Hematopoietic multipotent progenitor cell treated with erythropoietin and hydrocortisone succinate and interleukin-3 and kit ligand, for 17 days (in vitro differentiated cells): ENCODE measurements at places on chromosomes 11 and 22.

DNA sequence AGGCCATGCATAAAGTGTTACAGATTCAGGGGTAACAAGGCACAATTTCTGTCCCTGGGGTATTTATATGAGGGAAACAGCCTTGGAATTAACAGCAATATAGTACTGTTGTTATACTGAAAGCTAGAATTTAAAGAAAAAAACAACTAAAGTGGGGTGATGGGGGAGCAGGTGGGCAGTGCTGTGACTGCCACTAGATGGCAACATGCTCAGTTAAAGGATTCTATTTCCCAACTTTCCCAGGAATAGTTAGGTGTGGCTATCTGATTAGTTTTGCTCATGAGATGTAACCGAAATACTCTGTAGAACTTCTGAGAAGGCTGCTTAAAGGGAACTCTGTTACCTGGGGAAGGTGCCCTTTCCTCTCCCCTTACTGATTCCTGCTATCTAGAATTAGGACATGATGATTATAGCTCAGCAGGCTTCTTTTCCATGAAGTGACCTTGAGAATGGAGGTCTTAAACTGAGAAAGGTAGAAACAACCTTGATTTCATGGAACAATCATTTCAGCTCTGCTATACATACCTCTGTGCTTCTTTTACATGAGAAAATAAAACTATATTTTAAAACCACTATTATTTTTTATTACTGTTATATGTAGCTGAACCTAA is 102.6 kb downstream of the RELT start:
- no peak for DNase-seq

DNA sequence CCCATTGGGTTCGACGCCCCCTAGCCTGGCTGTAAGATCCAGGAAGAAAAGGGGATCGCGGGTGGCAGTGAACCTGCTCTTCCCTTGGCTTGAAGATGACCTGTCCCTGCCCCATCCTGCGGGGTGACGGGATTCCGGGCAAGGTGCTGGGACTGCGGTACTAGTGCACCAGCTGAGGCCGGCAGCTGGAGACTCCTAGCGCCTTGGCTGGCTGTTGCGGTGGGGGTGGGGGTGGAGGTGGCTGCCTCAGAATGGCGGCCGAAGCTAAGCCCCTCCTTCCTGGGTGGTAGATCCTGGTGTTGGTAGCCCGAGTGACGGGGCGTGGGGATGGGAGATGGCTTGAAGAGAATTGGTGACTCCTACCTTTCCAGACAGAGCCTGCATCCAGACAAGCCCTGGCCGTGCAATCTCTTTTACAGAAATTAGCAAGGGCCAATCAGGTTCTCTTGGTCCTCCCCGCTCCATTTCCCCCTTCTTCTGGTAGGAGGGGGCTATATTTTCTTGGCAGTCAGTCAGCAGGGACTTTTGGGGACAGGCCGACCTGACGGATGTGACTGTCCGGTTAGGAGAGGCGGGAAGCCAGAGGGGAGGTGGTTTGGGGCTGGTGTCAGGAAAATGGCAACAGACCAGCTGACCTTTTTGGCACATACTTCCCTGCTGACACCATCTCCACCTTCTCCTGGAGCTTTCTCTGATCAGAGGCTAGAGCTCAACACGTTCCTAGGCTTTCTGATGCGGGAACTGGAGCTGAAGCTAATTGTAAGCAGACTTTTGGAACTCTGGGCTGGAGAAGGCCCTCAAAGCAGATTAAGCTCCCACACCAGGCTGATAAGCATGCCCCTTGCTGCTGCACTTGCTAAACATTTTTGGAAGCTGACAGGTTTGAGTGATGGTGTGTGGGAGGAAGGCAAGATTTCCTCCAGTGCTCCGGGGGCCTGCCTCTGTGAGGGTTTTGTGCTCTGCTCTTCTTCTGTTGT is 2.0 kb downstream of the NAV2 start:
- DNase-seq, result no peak

- DNase-seq, result no peak
These were observed 889 bp downstream of the NUDT8 start for GRCh38 chr11:67628710-67629385.

- no peak for DNase-seq
These were observed 61.0 kb downstream of the ISX start for GRCh38 chr22:35126993-35127392.

DNA sequence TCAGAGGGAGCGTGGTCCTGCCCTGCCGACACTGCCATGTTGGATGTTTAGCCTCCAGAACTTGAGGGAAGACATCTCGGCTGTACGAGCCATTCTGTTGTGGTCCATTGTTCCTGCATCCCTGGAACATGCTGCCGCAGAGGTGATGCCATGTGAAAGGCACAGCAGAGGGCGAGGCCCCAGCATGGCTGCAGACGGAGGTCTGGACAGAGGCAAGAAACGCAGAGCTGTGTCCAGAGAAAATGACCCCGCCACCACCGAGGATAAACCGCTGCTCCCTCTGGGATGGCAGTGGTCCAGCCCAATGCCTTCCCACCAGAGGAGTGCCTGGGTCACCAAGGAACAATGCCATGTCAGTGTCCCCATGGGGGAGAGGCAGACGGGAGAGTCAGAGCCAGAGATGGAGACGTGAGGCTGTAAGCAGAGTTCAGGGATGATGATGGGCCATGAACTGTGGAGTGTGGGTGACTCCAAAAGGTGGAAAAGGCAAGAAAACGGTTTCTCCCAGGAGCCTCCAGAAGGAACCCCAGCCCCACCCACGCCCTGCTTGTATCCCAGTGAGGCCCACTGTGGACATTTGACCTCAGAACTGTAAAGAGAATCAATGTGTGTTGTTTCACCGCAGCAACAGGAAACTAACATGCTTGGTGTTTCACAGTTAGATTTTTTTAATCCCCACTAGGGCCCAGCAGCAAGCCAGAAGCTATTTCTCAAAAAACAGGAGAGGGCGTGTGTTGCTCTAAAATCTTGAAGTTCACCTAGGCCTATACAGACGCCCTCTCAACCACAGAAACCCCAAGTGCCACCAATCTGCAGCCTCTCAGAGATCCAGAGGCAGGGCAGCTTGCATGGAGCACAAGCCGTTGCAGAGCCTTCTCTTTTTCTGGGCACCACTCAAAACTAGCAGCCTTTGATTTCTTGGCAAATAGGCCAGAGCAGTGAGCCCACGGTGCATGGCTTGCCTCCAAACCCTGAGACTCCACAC is 1422.9 kb downstream of the TBC1D22A start:
- DNase-seq, result no peak

- no peak for DNase-seq
These were observed 44.7 kb upstream of the CXCR5 start for GRCh38 chr11:118838905-118839553.

DNA sequence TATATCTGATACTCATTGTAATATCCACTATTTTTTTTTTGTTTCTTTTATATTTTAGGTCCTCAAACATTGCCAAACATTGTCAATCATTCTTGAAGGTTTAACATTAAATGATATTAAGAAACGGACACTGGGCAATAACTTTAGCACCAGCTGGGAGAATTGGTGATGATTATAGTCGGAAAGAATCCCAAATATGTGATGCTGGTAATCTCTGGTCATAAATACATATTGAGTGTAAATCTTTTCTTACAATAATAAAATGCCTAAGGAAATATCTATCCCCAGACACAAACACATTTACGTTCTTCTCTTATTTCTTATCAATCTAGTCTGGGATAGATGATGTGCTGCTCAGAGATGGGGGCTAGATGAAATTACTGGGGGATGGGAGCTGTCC is 25.2 kb downstream of the OR51E2 start:
- DNase-seq, result no peak

DNA sequence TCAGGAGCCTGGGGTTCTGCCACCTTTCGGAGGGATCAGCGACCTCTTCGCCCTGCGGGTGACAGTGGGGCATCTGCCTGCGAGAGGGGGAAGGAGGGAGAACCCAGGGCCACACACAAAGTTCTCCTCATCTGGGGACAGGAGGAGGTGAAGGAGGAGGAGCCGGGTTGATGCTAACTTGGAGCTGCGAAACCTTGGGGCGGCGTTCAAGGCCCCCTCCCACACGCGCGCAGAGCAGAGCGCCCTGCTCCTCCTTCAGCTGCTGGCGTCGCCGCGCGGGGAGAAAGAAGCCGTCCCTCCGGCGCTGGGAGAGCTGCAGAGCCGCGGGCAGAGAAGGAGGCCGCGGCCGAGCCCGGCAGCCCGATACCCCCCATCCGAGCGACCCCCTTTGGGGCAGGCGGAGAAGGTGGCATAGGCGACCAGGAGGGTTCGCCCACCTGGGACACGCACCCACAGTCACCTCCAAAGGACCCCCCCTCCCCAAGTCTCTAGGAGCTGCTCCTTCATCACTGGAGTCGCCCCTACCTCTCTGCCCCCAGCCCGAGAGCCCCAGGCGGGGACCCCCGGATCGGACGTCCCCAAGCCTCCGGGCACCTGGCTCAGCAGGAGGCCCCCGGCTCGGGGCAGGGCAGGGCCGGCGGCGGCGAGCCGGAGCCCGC is at the start of gene RASD2:
RASD2 (plus strand) TSS at position 237 of the 659 bp plus-strand sequence. CDS start 5,979 bp downstream, outside the sequence.
- DNase-seq, result no peak

DNA sequence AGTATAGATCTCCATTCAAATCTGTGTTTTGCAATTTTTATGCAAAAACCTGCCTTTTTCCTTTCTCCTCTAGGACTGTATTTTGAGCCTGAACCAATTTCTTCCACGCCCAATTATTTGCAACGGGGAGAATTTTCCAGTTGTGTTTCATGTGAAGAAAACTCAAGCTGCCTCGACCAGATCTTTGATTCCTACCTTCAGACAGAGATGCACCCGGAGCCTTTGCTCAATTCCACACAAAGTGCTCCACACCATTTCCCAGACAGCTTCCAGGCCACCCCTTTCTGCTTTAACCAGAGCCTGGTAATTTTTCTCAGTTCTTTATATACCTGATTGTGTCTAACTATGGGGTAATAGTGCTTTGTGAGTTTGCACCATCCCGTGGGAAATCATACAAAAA is 8.0 kb downstream of the POU2AF3 start:
- no peak for DNase-seq

- no peak for DNase-seq
These were observed 328.2 kb upstream of the SORL1-AS1 start for GRCh38 chr11:121780971-121781370.

DNA sequence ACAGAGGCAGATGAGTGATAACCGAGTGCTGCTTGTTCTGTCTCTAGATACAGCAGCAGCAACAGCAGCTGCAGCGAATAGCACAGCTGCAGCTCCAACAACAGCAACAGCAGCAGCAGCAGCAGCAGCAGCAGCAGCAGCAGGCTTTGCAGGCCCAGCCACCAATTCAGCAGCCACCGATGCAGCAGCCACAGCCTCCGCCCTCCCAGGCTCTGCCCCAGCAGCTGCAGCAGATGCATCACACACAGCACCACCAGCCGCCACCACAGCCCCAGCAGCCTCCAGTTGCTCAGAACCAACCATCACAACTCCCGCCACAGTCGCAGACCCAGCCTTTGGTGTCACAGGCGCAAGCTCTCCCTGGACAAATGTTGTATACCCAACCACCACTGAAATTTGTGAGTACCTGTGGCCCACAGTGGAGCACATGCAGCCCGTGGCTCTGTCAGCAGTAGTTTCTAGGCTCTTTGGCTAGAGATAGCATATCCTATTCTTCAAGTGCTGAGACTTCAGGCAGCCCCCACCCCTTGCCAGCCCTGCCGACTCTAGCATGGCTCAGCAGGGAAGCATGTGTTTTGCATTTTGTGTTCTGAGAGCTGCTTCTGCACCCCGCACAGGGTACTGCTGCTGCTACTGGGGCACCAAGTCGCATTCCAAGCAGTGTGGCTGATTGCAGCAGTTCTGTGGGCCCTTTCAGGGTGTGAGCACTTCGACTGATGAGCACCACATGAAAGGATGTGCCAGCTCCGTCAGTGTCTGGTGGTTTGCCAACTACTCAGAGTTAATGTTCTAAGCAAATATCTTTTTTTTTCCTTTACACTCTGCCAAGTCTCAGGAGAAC is 59.2 kb downstream of the MED15 start:
- no peak for DNase-seq

GRCh38 chr22:19195796-19196731 is 17.5 kb upstream of the SLC25A1 start:
- no peak for DNase-seq

DNA sequence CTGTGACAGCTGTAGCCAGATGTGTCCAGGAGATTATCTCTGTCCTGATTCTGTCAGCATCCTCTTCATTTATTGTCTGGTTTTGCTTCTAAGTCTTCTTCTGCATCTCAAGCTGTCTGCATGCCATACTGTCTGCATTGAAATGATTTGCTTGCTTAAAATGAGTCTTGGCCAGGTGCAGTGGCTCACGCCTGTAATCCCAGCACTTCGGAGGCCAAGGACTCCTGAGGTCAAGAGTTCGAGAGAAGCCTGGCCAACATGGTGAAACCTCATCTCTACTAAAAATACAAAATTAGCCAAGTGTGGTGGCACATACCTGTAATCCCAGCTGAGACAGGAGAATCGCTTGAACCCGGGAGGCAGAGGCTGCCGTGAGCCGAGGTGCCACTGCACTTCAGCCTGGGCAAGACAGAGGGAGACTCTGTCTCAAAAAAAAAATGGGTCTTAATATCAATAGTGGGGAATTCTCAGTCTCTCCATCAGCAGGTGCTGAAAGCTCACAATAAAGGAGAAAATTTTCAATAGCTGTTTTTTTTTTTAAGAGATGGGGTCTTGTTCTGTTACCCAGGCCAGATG is 39.2 kb upstream of the AMPD3 start:
- no peak for DNase-seq

- no peak for DNase-seq
These were observed 35.8 kb upstream of the ALX4 start for GRCh38 chr11:44345781-44346180.

DNA sequence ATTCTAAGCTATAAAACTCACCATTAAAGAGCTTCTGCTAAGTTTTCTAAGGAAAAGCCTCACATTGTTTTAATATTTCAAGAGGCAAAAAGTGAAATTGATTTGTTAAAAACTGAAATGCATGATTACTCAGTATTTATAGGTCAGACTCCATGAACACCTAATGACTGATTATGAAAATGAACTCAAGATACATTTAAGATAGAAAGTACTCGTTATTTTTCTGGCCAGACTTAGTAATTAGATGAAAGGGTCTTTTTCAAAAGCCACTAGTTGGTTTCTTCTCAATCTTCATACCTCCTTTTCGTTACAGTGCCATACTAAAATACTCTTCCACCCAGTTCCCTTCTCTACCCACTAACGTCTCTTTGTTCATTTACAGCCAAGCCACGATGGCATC is 56.3 kb downstream of the VSIG10L2 start:
- no peak for DNase-seq

GRCh38 chr11:73866095-73866579 is 10.5 kb downstream of the COA4 start:
- DNase-seq, result no peak

- no peak for DNase-seq
These were observed 15.9 kb upstream of the APOBEC3A start for GRCh38 chr22:38941488-38941987.
